ENCODE measurements at places on chromosomes 11 and 22.

DNA sequence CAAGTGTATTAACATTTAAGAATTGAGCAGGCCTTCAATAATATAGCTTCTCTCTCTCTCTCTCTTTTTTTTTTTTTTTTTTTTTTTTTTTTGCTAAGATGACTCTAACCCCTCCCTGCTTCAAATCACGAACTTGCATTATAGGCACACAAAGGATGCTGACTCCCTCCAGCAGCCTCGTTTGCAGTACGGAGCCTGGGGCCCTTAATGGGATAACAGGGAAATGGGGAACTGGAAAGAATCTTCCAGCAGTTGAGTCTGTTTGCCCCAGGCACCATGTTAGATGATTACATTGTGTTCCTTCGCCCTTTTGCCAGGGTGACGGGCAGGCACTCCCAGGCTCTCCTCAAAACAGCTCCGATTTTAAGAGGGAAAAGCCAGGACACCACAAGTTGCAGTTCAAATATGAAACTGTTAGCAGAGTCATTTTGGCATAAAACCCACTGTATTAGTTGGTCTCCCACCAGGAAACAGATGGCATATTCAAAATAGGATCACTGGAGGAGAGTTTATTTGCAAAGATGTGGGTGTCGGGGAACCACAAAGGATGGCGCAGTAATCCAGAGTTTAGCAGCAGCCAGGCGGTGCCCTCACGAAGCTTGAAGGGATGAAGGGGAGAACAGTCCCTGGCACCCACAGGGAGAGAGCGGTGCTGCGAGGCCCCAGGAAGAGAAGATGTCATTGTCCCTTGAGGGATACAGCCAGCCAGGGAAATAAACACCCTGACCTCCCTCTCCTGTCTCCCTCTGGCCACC is 26.5 kb upstream of the TREH start:
- DNase-seq: no peak

- no peak for DNase-seq
Observed at GRCh38 chr11:2142762-2143202, 3.6 kb upstream of the IGF2 start.

GRCh38 chr11:32105871-32106560 is 15.1 kb downstream of the RCN1 start:
- DNase-seq: no peak

GRCh38 chr22:23401111-23401909 is 178.8 kb downstream of the IGLL1 start:
- DNase-seq: no peak

DNA sequence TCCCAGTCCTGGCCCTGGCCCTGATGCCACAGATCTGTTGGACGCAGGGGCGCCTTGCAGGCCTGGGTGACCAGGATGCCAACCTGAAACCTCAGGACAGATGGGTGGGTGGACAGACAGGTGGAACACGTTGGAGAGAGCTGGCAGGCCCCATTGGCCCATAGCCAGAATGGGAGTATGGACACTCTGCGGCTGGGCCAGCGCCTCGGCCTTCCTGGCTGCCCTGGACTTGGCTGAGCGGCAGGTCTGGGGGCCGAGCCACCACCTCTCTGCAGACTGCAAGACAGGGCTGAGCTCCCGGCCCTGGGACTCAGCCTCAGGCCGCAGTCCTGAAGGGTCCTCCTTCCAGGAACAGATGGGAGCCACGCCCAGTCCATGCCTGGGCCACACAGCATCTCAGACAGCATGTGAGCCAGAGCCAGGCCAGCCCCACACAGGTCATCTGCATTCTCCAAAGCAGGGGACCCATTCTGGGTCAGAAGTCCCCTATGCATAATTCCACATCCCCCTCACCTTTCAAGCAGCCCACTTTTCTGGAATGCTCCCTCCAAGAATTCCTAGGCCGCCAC is 14.1 kb downstream of the WNT7B start:
- DNase-seq: no peak

DNA sequence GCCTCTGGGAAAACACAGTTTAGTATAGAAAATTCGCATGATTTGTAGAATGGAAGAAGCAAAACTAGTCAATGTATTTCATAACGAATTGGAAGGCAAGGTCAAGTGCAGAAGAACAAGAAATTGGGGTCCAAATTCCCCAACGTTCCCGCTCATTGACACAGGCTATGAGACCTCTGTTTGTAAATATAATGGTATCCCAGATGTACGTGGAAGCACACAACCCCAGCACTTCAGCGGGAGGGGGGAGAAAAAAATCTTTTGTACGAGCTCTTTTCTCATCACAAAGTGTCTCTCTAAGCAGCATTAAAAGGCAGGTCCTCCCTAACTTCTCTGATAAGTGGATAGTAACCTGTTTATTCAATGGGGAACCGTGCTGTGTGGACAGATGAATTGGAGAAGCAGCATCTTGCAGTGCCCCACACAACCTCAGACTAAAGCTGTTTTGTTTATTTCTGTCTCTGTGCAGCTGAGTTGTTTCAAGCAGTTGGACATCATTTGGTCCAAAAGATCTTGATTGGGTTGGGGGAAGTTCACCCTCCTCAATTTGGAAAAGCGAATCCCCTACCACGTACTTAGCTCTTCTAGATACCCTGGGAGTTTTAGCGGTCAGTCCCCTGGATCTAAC is 1.1 kb upstream of the GAB2 start:
- DNase-seq: no peak

- no peak for DNase-seq
Observed at GRCh38 chr11:84724256-84724655, 902.9 kb downstream of the DLG2 start.

DNA sequence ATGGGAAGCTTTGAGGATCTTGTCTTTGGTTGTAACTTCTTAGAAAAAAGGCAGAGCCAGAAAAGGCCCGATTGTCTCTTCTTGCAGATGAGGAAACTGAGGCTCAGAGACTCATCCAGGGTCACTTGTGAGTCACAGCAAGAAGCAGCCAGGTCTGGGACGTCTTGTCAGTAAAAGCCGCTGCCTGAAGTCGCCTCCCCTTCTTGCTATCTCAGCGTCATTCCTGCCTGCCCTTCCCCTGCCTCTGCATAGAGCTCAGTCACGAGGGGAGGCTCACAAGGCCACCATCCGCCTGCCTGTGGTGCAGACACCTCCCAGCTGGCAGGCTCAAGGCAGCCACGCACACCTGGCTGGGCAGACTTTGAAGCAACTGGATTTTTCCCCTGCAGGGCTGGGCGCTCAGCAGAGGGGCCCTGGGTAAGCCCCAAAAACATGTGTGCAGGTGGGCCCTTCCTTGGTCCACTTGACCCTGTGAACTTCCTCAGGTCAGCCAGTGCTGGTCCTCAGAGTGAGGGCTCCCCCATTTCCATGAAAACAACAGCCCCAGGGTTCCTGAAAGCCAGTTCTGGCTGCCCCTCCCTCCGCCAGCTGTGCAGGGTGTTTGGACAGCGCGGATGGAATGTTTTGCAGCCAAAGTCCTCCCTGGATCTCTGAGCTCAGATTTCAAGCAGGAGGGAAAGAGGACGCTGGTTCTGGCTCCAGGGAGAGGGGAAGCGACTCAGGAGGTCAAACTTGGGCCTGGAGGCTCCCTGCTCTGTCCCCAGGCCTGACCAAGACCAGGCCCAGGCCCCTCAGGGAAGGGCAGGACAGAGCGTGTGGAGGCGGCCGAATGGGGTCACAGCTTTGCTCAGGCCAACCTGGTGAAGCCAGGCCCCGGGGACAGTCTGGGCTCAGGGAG is 6.0 kb upstream of the RAB3IL1 start:
- no peak for DNase-seq

DNA sequence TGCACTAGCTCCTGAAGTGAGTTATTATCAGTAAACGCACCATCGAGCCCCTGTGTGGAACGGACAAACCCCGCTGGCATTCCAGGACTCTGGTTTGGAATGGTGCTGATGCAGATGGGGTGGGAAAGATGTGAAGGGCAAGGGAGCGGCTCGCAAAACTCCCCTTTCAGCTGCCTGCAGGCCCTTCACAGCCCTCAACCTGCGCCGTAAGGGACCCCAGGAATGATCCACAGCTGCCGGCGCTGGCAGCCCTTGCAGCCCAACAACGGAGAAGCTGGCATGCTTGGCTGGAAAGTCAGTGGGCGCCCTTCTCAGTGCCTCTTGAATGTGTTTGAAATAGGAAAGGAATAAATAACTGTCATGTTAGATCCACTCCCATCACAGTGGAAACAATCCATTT is 1445.5 kb downstream of the BRD1 start:
- no peak for DNase-seq

DNA sequence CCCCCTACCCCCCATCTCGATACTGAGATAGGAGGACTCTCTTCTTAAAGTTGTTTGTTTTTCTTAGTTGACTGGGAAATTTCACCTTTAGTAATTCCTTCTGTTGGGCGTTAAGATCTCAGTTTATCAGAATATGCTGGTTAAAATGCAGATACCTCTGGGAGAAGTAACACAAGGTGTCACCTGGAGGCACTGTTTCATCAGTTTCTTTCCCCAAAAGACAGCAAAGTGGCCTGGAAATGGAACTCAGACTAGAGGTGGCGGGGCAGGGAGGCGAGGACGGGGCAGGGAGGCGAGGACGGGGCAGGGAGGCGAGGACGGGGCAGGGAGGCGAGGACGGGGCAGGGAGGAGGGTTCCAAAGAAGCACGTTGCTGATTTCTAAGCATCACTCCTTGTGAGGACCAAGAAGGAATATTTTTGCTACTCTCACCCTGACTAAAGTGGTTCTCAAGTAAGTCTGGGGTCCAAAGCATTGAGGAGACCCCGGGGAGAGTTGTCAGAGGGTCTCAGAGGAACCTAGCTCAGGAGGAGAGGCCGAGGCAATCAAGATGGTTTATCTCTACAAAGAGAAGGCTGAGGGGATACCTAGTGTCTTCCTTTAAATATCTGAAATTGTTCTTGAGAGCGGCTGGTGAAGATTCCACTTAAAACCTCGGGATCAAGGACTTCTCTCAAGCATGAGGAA is 147.0 kb upstream of the B3GAT1 start:
- no peak for DNase-seq

- DNase-seq: no peak
Observed at GRCh38 chr11:70556884-70557741, 158.8 kb downstream of the CTTN start.

DNA sequence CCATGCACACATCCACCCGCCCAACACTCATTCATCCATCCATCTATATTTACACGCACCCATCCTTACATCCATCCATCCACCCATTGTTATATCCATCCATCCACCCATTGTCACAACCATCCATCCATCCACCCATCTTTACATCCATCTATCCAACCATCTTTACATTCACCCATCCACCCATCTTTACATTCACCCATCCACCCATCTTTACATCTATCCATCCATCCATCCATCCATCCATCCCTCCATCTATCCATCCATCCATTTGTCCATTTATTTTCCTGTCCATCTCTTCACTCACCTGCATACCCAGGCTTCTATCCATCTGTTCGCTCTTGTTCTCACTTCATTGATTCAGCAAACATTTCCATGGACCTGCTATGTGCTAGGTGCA is 49.8 kb downstream of the SGSM1 start:
- DNase-seq: no peak

GRCh38 chr11:65503949-65504673 is 5.3 kb downstream of the MALAT1 start:
- no peak for DNase-seq

GRCh38 chr22:37147186-37147990 is 2.3 kb downstream of the IL2RB start:
- no peak for DNase-seq

DNA sequence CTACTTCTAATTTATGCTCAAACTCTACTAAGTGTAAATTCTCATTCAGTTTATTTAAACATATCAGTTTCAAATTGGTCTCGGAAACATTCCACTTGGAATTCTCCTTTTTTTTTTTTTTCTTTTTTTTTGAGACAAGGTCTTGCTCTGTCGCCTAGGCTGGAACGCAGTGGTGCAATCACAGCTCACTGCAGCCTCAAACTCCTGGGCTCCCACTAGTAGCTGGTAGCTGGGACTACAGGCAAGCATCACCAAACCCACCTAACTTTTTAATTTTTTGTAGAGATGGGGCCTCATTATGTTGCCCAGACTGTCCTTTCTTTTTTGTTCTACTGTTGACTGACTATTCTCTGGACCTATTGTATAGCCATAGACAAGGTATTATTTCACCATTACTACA is 33.3 kb upstream of the CCDC81 start:
- DNase-seq: no peak

GRCh38 chr11:61403658-61404057 is 11.3 kb downstream of the TMEM216 start:
- DNase-seq: no peak

DNA sequence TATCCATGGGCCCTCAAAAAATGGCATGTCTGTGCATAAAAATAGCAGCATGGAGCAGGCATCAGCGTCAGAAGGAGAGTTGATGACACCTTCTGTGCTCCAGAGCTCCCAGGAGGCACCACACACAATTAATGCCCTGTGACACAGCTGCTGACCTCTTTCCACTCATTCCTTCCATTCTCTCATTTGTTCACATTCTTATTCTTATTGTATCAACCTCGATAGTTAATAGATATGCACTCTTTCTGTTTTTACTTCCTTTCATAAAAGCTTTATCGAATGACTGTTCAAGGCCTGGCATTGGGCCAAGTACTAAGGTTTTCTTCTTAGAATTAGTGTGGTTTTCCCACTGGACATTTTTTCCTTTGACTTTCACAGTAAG is 266.0 kb upstream of the MTNR1B start:
- no peak for DNase-seq

GRCh38 chr11:61752117-61752924 is at the start of gene MYRF:
MYRF (plus strand) TSS chr11:61752636; CDS start chr11:61752745, 109 bp downstream.
- peak; percentile 50 for DNase-seq

DNA sequence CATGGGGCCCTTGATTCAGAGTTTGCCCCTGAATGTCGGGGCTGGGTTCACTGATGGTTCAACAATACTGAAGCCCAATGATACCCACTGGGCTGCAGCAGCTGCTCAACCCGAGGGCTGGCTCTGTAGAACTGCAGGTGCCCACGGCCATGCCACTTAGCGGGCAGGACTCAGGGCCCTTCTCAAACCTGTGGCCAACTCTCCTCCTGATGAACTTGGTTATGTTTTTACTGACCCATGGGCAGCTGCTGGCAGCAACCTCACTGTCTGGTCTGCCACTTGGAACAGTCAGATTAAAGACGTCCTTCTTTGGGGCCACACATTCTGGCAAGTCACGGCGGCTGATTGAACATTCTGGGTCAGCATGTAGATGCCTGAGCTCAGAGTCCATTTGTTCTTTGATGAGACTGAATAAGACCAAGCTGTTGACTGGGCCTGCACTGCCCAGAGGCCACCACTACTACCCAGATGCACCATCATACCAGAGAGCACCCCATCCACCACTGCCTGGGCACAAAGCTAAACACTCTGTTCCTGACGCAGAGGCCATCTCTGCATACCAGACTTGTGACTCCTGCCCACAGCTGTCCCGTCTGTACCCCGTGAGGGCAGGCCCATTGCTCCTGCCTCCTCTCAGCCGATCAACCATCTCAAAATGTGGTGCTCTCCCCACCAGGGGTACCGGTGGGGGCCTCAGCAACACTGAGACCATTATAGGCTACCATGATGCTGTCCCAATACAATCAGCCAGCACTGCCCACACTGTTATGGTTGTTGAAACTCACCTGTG is 67.8 kb downstream of the SHANK2 start:
- DNase-seq: no peak

DNA sequence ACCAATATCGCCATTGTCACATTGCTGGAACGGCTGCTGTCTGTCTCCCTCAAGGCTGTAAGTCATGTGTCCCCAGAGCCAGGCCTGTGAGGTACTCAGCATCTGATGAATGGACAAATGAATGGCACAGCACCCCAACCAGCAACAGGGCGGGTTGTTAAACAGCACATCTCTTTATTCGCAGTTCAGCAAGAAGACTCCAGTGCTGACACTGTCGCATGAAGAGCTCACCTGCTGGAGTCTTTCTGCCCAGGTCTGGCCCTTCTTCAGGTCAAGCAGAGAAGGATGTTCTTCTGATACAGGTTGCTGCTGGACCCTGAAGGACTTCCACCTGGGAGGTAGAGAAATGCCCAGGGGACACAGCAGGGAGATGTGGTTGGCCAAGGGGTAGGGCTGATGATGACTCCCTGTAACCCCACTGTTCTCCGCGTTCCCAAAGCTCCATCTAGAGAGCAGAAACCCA is 4.8 kb downstream of the SPATA19 start:
- no peak for DNase-seq

Data from activated T-helper 1 cell treated with anti-CD3 and anti-CD28 coated beads, Interleukin-2, amount 50 U/mL, for 16 hours (primary cell).